ENCODE measurements at places on chromosomes 16 and 17.
A peak's percentile ranks its signal among the peaks of the same experiment; 100 is the strongest.

GRCh38 chr16:28207399-28207798 lies 4.4 kb downstream of the XPO6 start:
- DNase-seq: no peak

DNA sequence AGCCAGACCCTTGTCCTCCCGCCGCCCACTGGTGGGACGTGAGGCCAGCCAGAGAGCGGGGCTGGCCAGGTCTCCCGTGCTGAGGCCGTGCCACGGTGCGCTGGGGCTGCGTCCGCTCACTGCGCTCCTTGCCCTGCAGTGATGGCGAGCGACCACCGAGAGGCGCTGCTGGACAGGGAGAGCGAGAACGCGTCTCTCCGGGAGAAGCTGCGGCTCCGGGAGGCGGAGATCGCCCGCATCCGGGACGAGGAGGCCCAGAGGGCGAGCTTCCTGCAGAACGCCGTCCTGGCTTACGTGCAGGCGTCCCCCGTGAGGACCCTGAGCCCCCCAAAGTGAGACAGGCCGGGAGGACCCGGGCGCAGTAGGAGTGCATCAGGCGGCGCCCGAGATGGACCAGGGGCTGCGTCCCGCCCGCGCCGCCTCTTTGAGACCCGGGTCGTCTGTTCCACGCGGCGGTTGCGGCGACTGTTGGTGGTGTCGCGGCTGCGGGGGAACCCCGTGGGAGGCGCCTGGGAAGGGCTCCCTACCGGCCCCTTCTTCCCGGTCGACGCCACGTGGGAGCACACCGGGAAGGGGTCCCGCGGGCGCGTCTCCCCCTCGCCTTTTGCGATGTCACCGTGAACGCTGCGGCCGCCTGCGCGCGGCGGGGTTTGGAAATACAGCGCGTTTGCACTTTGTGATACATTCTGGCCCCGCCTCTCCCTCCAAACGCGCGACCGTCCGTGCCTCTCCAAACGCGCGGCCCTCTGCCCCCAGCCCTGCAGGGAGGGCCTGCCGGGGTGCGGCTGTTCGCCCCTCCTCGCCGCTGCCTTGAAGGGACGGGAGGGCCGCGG lies 792 bp upstream of the RAC3 start:
- peak; percentile 76 for DNase-seq

GRCh38 chr17:41403404-41404023 lies 6.1 kb upstream of the KRT31 start:
- no peak for DNase-seq

DNA sequence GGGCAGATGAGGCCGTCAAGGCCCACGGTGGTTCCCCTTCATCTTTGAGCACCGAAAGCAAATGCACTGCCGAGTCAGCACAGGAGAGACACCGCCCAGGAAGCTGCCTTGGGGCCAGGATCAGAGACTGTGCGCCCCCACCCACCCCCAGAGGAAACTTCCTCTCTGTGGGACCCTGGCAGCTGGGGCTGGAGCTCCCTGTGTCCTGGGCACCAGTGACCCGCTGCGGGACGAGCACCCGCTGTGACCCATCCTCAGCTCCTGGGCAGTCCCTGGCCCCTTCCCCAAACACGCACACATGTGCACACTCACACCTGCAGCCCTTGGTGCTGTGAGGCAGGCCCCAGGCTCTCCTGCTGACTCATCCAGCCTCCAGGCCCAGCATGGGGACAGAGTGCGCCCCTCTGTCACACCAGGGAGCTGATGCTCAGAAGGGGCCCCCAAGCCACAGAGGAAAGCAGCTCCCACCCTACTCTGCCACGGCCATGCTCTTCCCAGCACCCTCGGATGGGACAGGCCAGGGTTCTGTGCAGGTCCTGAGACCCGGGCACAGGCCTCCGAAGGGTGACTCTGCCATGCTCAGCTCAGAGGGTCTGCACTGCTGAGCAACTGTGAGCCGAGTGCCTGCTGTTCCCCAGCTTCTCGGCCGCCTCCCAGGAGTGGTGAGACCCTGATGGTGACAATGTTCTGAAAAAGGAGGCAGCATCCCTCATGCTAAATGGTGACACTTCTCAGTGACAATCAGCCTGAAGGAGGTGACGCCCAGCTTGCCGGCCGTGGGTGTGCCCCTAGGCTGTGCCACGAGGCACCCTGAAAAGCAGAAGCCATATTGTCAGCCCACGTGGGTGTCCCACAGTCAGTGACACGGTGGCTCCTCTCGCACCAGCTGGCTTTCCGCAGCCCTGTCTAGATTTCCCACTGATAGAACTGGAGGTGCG lies 3.6 kb downstream of the PIEZO1 start:
- peak; percentile 56 for DNase-seq

- no peak for DNase-seq
Observed at GRCh38 chr17:80664217-80664790, 119.7 kb downstream of the RPTOR start.

GRCh38 chr17:78971756-78972506 lies 7.8 kb downstream of the LGALS3BP start:
- no peak for DNase-seq

GRCh38 chr17:65018610-65019316 lies 37.8 kb downstream of the GNA13 start:
- DNase-seq: no peak

DNA sequence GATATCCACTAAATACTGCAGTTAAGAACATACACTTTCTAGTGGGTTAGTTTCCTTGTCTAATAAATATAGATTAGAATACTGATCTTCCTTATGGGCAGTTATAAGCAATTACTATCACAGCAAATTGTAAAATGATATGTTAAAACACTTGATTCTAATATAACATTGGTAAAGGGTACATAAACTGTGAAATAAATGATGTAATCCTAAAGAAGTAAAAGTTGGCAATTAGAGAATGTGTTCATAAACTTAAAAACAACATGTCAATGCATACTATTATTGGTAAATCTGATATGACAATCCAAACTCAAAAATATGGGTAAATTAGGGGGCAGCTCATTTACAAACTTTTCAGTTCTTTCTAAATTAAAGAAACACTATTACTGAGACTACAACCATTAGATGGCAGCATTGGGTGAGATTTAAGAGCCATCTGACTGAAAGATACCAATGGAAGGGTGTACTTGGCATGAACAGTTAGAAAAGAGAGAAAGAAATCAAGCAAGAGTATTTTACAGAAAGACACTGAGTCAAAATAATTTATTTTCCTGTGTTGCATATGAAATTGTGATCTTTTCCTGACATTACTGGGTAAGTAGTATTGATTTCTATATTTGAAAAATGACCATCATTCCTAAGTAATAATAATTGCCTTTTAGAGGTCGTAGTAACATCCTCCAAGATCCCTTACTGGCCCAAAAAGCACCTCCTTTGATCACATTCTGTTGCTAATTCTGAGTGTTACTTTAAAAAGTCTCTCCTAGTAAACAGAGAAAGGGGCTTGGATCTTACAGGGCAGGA lies 119.6 kb downstream of the SPAG9 start:
- DNase-seq: no peak

DNA sequence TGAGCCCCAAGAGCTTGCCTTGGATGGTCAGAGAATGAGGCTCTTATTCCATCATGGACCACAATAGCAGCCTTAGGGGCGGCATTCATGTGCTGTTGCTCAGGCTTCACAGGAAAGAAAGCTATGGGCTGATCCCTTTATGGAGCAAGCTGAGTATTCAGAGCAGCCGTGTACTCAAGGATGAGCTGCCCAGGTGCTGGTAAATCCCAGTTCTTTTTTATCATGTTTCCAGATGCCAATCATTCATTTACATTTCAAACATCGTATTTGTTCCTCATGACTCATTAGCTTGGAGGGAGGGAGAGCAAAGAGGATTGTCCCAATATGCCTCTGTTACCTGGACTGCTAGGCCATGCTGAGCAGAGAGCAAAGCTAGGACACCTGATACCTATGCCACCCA lies 475.7 kb downstream of the SHISA9 start:
- DNase-seq: no peak

- no peak for DNase-seq
Observed at GRCh38 chr17:80773243-80773991, 218.2 kb upstream of the CHMP6 start.

- no peak for DNase-seq
Observed at GRCh38 chr16:64687786-64688185, 434.1 kb downstream of the CDH11 start.

GRCh38 chr16:82653550-82654511 lies 27.1 kb downstream of the CDH13 start:
- peak; percentile 15 for DNase-seq

- DNase-seq: no peak
Observed at GRCh38 chr16:56747486-56748045, 17.6 kb downstream of the NUP93 start.

DNA sequence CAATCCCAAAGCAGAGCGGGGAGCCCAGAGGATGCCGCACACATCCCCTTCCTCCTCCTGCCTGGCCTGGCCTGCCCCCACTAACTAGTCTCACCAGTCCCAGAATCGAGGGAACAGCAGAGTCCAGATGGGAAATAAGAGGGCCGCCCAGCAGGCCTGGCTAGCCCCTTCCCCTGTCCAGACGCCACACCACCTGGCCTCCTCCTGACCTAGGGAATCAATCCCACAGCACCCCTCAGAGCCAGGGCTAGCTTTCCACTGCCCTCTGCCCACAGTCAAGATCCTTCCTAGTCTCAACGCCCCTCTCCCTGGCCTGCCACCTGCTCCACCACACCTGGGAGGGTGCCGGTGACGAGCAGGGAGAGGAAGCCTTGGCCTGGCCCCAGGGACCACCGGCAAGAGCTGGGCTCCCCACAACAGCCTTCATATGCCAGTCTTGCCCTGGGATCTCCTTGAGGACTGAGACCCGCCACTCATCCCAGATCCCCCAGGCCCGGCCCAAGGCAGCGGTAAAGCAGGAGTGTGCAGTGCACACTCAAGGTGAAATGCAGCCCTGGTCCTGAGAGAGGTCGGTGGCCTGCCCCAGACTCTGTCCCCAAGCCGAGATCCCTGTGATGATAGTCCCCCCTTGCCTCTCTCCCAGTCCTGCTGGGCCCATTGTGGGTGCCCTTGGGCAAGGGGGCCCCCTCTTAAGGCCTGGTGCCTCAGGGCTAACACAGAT lies 27.9 kb downstream of the KATNB1 start:
- no peak for DNase-seq

GRCh38 chr17:76683921-76684745 lies 26.6 kb downstream of the MXRA7 start:
- DNase-seq: no peak

GRCh38 chr17:57210972-57211411 lies 45.3 kb upstream of the MSI2 start:
- no peak for DNase-seq

DNA sequence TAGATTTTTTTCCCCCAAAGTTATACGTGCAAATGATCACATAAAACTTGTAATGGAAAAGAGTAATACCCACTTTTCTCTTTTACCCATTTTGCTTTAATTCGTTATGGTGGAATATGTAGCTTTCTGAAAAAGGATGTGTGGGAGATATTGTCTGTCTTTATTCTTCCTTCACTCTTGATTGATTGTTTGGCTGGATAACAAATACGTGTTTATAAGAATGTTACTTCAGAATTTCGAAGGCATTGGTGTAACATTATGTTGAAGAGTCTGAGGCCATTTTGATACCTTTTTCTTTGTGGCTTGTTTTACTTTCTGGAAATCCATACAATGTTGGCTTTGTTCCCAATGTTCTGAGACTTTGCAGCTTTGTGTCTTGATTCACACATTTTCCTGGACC lies 71.4 kb downstream of the BCAS3 start:
- DNase-seq: no peak

DNA sequence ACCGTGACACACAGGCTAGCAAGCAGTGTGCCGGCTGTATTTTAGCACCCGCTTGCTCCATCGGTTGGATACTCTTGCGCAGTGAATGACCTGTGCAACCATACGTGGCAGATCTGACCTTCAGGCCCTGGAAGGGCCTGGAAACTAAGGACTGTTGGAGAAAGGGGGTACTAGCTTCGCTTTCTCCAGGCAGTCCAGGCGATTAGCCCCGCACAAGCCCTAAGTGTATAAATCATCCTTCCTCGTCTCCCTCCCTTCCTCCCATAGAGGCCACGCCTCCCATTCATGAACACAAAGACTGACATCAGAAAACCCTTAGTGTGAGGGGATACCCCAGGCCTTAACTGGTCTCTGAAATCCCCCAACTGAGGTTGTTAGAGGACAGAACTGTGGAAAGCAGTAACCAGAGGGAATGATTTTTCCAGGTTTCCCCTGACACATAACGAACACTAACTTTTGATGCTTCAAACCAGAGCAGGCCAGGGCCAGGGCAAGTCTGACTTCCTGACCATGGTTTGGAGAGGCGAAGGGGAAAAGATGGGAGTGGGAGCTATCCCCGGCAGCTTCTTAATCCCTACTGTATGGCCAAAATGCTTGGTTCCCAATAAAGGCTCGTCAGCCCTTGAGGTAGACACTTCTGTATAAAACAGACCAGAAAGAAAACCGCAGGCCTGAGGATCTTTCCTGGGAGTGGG lies 1.4 kb upstream of the DYNLL2 start:
- no peak for DNase-seq

- DNase-seq: no peak
Observed at GRCh38 chr17:81019563-81020442, 15.1 kb upstream of the BAIAP2 start.

DNA sequence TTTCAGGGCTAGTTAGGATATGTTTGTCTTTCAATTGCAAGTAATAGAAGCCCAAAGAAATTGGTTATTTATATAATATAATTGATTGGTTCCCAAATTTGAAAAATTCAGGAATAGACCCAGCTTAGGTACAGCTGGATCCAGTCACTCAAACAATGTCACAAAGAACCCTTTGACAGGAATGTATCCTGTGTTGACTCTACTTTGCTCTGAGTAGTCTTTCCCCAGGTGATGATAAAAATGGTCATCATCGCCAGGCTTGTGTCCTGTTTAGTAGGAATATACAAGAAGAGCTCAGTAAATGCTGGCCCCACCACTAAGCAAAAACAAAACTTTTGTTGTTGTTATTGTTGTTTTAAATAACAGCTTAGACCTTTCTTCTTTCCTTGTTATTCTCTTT lies 35.0 kb downstream of the MAPT start:
- no peak for DNase-seq

DNA sequence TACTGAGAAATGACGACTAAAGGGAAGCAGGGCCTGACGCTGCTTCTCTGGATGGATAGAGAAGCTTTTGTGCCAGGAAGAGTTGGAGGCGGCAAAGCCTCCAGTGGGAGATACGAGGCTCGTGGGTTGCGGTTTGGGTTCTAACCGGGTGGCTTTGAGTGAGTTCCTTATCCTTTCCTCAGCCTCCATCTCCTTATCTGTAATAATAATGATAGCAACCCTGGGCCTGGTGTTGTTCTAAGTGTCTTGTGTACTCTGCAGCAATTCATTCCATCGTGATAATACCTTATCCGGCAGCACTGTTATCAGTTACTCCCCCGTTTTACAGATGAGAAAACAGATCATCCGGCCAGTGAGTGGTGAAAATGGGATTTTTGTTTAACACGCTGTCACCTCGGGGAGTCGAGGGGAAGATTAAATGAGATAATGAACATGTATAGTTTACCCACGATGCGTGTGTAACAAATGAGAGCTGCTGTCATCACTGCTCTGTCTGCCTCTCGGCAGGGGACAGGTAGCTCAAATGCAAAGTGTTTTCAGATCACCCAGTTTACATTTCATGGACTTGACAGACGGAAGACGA lies 52.0 kb upstream of the LHX1 start:
- no peak for DNase-seq

DNA sequence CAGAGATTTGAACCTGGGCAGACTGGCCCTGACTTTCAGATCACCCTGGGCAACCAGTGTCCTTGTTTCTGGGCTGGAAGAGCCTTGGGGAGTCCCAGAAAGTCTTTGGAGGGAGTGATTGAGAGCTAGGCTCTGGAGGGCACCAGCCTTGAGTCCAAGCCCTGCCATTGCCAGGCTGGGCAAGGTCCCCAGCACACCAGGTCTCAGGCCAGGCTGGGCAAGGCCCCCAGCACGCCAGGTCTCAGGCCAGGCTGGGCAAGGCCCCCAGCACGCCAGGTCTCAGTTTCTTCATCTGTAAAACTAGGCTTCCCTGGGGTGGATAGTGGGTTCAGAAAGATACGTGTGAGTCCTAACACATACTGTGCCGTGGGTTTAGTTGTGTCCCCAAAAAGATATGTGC lies 135.0 kb downstream of the IRF8 start:
- no peak for DNase-seq
